ENCODE measurements at places on chromosomes 16 and 17.

- DNase-seq = no peak
Observed at GRCh38 chr17:19744492-19744891, 3.6 kb downstream of the ALDH3A1 start.

DNA sequence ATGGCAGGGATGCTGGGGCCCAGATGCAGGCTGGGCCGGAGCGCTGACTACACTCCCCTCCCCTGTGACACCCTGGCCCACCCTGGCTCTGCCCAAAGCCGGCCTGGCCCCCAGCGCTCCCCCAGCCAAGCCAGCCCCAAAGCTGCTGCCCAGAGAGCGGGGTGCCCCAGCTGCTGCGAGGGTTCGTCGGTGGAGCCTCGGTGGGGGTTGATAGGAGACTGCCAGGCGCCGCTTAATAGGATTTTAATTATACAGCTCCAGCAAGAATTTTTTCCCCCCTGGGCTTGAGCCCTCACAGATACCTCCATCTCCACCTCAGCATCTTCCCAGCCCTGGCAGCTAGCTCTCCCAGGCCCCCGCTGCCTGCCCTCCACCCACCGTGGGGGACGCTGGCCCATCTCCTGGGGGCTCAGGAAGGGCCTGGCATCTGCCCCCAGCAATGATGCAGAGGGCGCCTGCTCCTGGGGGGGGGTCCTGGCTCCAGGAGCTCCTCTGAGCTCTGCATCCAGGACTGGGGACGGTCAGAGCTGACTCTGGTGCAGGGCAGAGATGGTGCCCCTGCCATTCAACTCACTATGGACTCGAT lies 36.8 kb upstream of the DLX4 start:
- no peak for DNase-seq

DNA sequence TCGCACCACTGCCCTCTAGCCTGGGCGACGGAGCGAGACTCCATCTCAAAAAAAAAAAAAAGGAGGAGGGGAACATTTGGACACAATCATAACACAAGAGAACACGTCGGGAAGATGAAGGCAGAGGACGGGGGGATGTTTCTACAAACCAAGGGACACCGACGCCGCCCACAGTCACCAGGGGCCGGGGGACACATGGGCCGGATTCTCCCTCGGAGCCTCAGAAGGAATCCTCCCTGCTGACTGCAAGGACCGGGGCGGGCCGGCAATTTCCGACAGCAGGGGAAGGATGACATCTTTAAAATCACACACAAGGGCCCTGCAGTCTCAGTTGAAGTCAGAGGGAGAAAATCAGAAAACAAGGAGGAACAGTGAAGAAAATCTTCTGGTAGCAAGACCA lies 8.1 kb upstream of the CHMP6 start:
- DNase-seq = no peak

GRCh38 chr17:41800601-41801373 lies 11.0 kb downstream of the P3H4 start:
- peak; percentile 72 for DNase-seq

Measured in EH (cell line).